Muscle of arm (tissue), 14 donors: ENCODE measurements at places on chromosomes 4 and X. TPM values are rescaled to one million over a fixed set of nuclear protein-coding genes. Genes with fewer than 3 reads are reported as not detected.

ARR3 gene
- polyA plus RNA-seq, result 1.1 TPM

GABRQ gene
- polyA plus RNA-seq, result 1.2 TPM

NEUROG2 gene
- not detected for polyA plus RNA-seq

TRPC5OS gene
- 0.09 TPM for polyA plus RNA-seq

PABPC1L2B gene
- not detected for polyA plus RNA-seq

CENPVL2 gene
- polyA plus RNA-seq, result not detected

CXCL11 gene
- 0.21 TPM for polyA plus RNA-seq

RS1 gene
- not detected for polyA plus RNA-seq

GYG2 gene
- polyA plus RNA-seq, result 3.0 TPM

OPN1MW gene
- not detected for polyA plus RNA-seq

WNK3 gene
- 4.0 TPM for polyA plus RNA-seq

ESX1 gene
- polyA plus RNA-seq, result not detected

STATH gene
- polyA plus RNA-seq, result not detected

RHOXF1 gene
- not detected for polyA plus RNA-seq

SMARCA5 gene
- polyA plus RNA-seq, result 45.6 TPM

RADX gene
- 2.7 TPM for polyA plus RNA-seq

USO1 gene
- 235 TPM for polyA plus RNA-seq

GLRB gene
- not detected for polyA plus RNA-seq

SMIM20 gene
- 50.4 TPM for polyA plus RNA-seq

RGN gene
- 4.2 TPM for polyA plus RNA-seq

ZNF81 gene
- 5.5 TPM for polyA plus RNA-seq

NDNF gene
- polyA plus RNA-seq, result 2.8 TPM

UNC5C gene
- 0.79 TPM for polyA plus RNA-seq

SSX2 gene
- not detected for polyA plus RNA-seq

NPY1R gene
- 11.9 TPM for polyA plus RNA-seq

FABP2 gene
- 18.4 TPM for polyA plus RNA-seq

PNMA6A gene
- 2.4 TPM for polyA plus RNA-seq

TMEM156 gene
- polyA plus RNA-seq, result 0.23 TPM

HAND2 gene
- polyA plus RNA-seq, result 0.34 TPM

ZFYVE28 gene
- 0.95 TPM for polyA plus RNA-seq

GAGE13 gene
- not detected for polyA plus RNA-seq

MAGEA3 gene
- not detected for polyA plus RNA-seq

SRPX2 gene
- 12.2 TPM for polyA plus RNA-seq

SHOX gene
- polyA plus RNA-seq, result not detected

SMIM10L2A gene
- polyA plus RNA-seq, result 2.3 TPM

ARHGAP36 gene
- polyA plus RNA-seq, result 215 TPM

GRIA3 gene
- polyA plus RNA-seq, result 5.3 TPM

CDKL2 gene
- polyA plus RNA-seq, result 0.09 TPM

PLXNA3 gene
- 38.5 TPM for polyA plus RNA-seq
